ENCODE measurements at places on chromosomes 1 and 21. TPM values are rescaled to one million over a fixed set of nuclear protein-coding genes. Genes with fewer than 3 reads are reported as not detected.

DNA sequence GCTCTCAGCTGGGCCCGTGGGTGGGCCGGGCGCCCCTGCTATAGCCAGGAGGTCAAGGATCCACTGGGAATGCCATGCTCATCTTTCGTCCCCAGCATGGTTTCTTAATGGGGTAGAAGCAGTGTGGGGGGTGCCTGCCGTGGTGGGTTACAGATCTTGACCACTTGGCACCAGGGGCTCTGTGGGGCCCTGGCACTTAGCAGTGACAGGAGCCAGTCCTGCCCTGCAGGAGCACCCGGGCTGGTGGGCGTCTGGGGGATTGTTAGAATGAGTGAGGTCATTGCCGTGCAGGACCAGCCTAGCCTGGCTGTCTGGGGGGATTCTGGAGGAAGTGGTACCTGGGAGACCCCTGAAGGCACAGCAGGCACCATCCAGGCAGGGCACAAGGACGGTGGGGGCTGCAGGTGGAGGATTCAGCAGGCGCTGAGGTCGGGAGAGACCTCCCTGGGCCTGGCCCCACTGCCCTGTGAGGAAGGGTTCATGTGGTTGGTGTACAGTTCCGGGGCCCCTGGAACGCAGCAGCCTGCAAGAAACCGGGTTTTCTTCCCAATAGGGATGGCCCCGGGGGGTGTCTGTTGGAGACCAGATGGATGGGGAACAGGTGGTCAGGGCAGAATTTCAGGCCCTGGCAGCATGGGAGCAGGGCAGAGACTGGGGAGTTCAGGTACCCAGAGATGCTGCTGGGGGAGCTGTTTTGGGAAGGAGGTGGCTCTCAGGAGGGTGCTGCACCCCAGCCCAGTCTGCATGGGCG lies 4.8 kb downstream of the AIRE start:
- no peak for DNase-seq

- no peak for DNase-seq
Measured at GRCh38 chr1:169009666-169010065, 96.8 kb upstream of the ATP1B1 start.

DNA sequence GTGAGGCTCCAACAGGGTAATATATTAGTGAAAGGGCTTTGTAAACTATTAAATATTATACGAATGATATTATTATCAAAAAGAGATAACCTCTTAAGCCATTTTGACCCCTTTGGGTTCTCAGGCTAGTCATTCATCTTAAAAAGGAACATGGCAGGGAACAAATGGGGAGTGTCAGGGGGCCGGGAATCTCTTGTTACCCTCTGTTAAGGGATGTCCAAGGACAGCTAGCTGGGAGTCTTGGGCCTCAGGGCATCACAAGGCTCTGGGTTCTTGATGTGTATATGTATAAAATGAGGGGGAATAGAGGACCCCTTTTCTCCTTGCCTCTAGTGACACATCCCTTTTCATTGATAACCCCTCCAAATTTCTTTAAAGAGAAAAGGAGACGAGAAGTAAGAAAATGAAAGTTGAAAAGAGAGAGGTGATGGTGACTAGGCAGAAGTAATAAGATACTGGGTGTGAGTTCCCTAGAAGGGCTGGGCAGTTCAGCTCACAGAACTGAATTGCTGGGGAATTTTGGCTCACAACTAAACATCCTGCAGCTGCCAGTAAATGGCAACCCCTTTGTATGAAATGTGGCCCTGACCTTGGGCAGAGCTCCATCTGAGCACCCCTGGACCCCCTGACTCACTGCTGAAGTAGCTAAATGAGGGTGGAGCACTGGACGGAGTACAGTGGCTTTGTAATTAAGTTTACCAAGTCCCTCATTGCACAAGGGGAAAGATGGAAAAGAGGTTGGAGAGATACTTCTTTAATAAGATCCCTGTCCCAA lies 20.0 kb upstream of the ZNF326 start:
- peak; percentile 92 for DNase-seq

- DNase-seq = peak; percentile 41
Measured at GRCh38 chr1:58782178-58783089, 1.4 kb downstream of the JUN start.

GRCh38 chr1:151164732-151165280 lies 896 bp downstream of the LYSMD1 start:
- DNase-seq = peak; percentile 49

GRCh38 chr1:54227091-54227602 lies 27.2 kb downstream of the MRPL37 start:
- DNase-seq = no peak

DNA sequence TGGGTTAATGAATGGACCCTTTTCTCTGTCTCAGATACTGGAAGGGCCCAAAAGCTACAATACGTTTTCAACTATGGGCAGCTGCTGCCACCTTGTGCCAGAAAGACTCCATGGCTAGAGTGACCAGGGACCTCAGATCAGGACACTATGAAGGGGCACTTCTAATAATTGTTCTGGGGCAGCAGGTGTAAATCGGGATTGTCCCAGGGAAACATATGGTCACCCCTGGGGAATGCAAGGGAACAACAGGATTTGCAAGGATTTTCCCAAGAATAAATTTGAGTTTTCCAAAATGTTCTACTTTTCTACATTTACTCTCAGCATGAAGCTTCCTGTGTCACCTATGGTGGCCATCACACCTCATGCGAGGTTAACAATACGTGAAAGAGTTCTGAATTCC lies 12.0 kb upstream of the FCAMR start:
- peak; percentile 40 for DNase-seq

DNA sequence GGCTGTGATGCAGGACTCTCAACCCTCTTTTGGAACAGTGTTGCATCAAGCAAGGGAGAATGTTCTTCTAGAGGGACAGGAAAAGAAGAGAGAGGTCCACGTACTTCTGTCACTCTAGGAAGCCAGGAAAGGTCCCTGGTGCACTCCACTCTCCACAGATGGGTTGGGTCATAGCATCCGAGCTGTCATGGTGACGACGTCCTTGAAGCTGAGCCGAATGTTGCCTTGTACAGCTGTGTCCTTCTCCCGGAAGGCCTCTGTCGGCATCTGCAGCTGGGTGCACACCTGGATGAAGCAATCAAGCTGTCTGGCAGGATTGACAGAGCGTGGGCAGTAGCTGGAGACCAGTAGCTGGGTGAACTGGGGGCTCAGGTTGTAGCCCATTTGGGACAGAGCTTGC lies 12.5 kb downstream of the MDM4 start:
- DNase-seq = no peak

DNA sequence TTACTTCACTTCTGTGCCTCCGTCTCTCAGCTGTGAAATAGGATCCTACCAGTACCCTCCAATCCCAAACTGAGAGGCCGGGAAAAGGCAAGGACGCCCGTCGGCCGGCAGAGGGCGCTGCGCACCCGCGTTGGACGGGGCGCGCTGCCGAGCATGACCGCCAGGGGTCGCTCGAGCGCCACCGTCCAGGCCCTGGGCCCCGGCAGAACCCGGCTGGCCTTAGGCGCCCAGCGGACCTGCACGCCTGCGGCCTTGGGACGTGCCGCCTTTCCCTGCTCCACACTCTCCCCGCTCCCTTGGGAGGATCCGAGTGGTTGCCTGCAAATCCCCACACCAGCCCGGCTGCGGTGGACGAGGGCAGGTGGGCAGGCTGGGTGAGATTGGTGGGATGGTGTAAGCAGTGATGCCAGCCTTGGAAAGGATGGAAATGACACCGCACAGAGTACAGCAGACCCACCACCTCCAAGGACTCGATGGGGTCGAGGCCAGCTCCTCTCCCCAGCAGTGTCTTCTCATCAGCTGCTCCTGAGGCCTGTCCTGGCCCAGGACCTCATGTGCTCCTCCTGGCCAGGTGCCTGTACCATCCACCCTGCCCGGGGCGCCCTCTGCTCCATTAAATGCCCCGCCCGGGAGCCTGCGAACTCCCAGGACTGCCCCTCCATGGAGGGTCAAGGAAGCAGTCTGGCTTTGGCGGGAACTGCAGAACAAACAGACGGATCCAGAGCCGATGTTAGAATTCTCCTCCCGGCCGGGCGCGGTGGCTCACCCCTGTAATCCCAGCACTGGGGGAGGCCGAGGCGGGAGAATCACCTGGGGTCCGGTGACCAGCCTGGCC lies 47.4 kb upstream of the LBR start:
- peak; percentile 70 for DNase-seq

GRCh38 chr1:180065408-180065807 lies 89.3 kb upstream of the QSOX1 start:
- DNase-seq = no peak

GRCh38 chr1:11059155-11059967 lies 457 bp downstream of the SRM start:
- DNase-seq = no peak

- peak; percentile 78 for DNase-seq
Measured at GRCh38 chr21:25496825-25497482, 110.3 kb downstream of the MRPL39 start.

GRCh38 chr1:201061049-201061448 lies 37.5 kb upstream of the KIF21B start:
- DNase-seq = no peak

- DNase-seq = peak; percentile 68
Measured at GRCh38 chr1:161994175-161994668, 29.4 kb downstream of the OLFML2B start.

GRCh38 chr1:153345187-153346076 lies 3.2 kb downstream of the PGLYRP4 start:
- DNase-seq = no peak

DNA sequence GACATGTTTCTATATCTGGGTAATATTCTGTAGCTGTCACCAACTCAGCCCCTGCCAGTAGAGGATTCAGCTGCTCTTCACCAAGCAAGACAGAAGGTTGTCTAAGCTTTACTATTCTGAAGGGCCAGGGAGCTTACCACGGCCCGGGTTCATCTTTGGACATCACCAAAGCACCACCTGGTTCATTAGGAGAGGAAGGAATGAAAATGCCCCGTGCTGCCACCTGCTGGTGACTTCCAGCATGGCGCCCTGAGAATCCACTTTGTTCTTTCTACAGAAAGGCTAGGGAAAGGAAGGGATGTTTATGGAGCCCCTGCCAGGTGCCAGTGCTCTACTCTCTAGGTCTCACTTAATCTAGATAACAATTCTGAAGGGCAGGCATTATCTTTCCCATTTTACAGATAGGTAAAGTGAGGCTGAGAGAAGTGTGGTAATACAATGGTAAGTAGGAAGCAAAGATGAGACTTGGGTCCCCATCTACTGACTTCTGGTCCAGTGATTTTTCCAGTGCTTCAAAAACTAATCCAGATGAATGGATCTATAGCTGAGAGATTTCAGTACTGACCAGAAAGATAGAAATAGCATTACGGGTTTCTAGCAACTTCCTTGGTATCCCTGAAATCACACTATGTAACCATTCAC lies 79.5 kb downstream of the BEND5 start:
- DNase-seq = peak; percentile 42

- DNase-seq = no peak
Measured at GRCh38 chr1:224805889-224806288, 123.6 kb upstream of the DNAH14 start.

- no peak for DNase-seq
Measured at GRCh38 chr1:113219377-113219776, 146.4 kb downstream of the LRIG2 start.

DNA sequence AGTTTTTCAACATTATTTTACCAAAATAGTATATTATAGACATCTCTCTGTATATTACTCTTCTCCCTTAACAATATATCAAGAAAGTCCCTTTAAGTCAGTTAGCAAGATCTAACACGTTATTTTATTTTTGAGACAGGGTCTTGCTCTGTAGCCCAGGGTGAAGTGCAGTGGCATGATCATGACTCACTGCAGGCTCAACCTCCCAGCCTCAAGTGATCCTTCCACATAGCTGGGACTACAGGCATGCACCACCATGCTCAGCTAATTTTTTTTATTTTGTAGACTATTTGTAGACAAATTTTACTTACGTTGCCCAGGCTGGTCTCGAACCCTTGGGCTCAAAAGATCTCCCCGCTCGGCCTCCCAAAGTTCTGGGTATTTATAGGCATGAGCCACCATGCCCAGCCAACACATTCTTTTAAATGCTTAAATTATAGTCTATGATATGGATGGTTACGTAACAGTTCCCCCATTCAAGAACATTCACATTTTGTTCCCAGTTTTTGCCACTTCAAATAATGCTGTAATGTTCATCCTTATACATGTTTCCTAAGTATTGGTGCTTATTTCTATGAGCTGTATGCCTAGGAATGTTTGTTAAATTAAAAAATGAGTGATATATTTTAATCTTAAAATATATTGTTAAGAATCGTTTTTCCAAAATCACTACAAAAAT lies 70.4 kb downstream of the TUT4 start:
- no peak for DNase-seq

GRCh38 chr21:34531399-34531798 lies 19.4 kb upstream of the KCNE1 start:
- DNase-seq = no peak

- peak; percentile 16 for DNase-seq
Measured at GRCh38 chr21:36663033-36663855, 35.7 kb upstream of the SIM2 start.

GRCh38 chr1:58997060-58997411 lies 213.2 kb upstream of the JUN start:
- DNase-seq = no peak

GRCh38 chr1:228015276-228016180 lies 8.7 kb downstream of the WNT3A start:
- DNase-seq = peak; percentile 17

GRCh38 chr1:53303243-53303642 lies 24.6 kb downstream of the LRP8 start:
- no peak for DNase-seq

The FMO2 gene
- 7.4 TPM for total RNA-seq

The TNNI3K gene
- not detected for total RNA-seq

The MX2 gene
- total RNA-seq = 4.2 TPM

The SLC9C2 gene
- total RNA-seq = not detected

The PRUNE1 gene
- total RNA-seq = 10.8 TPM

The OR2T11 gene
- not detected for total RNA-seq

The TBX19 gene
- total RNA-seq = not detected

Data from fibroblast of the aortic adventitia (primary cell).